Stimulated activated CD8-positive, alpha-beta memory T cell treated with anti-CD3 and anti-CD28 coated beads, Interleukin-7, amount 100 ng/mL, for 1 hour (primary cell): ENCODE measurements at places on chromosomes 5 and 9.

DNA sequence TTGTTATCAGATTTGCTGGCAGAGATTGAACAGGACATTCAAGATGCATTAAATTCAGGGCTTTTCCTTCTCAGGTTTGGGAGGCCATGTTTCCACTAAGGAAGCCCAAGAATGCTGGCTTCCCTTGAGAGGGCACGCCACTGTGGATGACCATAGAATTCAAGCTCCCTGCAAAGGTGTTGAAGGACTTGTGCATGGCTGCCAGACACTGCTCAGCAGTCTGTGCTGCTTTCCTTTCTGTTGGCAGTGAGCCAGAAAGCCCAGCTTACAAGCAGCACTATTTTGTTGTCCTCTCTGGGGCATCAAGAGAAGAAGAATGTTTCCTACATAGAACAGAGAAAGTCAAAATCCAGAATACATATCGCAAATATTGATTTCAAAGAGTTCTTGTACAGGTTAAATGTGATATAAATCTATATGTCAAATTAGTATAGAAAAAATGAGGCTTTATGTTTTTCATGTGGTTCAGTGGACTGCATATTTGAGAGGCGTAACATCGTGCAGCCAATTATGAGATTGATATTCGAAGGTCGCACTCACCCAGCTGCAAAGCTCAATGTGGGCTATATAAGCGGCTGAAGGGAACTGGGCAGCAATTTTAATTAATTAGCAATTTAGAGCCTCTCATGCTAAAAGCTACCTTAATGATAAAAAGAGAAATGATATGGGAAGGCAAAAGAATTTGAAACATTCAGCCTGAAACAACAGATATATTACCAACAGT, 103.1 kb upstream of the ISL1 start:
- no peak for DNase-seq

DNA sequence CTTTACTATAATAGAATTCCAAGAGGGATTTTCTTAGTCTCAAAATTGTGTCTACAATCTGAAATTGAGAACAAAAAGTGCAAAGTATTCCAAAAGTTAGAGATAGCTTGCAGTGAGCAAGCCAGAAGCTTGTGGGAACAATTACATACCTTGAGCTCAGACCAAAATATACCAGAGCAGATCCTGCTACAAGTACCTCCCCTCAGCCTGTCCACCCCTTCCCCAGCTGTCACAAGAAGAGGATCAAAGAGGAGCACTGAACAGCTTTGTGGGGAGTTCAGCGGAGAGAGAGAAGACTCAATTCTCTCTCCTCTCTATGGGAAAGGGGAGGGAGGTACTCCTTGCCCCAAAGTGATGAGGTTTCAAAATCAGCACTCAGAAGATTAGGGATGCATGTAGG, 869.2 kb upstream of the DMAC1 start:
- DNase-seq, result no peak

DNA sequence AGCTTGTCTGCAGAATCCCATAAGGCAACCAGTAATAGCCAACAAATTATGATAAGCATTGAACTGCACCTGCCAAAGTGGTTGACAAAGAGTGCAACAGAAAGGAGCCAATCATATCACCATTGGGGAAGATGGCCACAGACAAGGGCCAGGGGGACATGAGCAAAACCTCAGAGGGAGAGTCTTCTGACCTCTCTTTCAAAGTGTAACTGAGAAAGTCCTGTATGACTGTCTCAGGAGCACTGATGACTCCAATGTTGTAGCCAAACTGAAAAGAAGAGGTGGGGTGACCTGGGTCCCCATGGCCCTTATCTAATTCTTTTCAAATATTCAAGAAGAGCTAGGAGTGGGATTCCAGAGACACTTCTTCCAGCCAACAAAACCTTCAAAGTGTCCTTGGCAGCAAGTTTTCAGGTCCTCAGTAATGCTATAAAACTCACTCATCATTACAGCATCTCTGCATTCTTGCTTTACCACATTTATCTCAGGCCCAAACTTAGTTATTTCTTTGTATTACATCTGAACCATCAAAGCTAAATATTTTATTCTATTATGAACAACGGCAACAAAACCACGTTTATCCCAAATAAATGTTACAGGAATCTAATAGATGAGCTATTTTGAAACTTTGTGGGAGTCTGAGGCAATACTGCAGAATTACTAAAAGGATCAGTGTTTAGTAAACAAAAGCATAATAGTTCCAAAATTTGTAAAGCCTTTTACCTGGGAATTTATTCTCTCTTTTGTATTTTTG, 24.4 kb downstream of the FBLL1 start:
- no peak for DNase-seq

DNA sequence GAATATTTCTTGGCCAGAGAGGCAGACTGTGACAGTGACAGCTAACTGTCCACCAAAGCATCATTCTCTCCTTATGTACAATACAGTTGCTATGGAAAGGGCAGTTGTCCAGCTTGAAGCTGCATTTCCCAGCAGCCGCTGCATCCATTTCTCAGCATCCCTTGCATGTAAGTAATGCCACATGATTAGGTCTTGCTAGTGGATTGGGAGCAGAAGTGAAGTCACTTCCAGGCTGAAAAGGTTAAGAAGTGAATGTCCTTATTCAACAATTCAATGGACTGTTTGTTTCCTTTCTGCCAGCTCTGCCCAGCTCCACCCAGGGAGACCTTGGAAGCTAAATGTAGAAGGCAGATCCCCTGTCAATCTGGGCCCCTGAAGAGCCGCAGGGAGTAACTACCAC, 26.1 kb upstream of the RETREG1 start:
- no peak for DNase-seq

- DNase-seq, result peak; percentile 80
Observed at GRCh38 chr5:177599731-177600507, at the start of gene B4GALT7. TSS of gene B4GALT7 (plus strand) at chr5:177600132. CDS start at chr5:177600211, 79 bp downstream.

DNA sequence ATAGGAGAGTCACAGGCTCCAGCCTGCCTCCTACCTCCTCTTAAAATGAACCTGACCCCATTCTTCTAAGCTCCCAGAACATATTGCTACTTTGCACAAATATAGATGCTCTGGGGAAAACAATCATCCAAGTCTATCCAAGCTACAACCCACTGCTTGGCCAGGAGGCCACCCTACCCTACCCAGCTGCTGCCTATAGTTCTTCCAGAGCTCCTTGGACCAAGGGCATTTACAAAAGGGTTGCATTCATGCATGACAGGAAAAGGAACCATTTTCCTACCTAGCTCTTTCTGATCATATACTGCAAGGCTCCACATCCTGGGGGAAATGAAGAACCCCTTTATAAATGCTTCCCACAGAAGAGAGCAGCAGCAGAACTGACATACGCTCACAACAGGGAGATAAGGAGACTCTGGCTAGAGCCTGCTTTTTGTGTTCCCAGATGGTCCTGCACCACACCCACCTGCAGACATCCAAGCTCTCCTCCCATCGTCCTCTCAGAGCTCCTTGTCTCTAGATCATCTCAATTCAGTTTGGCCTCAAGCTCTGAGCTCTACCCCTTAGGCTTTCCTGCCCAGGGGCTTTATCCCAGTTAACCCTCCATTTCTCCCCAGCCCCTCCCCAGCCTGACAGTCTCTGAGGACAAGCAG, 185.5 kb downstream of the SPOCK1 start:
- no peak for DNase-seq

DNA sequence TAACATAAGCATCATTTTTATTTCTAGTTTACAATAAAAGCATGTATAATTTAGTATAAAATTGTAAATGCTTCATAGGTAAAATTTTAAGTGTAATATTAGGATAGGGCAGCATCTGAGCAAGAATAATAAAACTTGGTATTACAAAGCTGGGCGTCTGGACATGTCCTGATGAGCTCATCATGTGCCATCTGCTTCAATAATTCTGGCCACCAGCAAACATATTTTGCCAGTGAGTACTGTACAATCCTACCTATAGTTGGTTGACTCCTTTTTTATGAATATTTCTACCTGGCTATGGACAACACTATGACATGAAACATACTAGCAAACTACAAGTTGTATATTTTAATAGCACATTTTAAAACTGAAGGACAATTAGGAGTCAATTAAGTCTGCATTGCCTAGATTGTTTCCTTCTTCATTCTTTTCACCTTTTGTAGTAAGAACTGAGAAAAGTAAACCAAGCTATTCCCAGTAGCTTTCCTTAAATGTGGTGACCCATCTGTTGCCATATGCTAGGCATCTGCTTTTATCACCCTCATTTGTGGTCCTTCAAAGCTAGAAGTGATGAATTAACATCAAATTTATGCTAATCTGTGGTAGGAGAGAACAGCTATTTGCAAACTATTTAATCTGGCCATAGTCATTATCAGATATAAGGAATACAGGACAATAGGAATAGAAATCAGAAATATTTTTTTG, 23.4 kb downstream of the LURAP1L start:
- DNase-seq, result no peak

- DNase-seq, result no peak
Observed at GRCh38 chr9:86962692-86963091, 15.4 kb upstream of the GAS1 start.
